ENCODE measurements at places on chromosomes 2 and 18.

- peak; percentile 35 for DNase-seq
Observed at GRCh38 chr2:27973592-27973991, 83.1 kb downstream of the BABAM2 start.

DNA sequence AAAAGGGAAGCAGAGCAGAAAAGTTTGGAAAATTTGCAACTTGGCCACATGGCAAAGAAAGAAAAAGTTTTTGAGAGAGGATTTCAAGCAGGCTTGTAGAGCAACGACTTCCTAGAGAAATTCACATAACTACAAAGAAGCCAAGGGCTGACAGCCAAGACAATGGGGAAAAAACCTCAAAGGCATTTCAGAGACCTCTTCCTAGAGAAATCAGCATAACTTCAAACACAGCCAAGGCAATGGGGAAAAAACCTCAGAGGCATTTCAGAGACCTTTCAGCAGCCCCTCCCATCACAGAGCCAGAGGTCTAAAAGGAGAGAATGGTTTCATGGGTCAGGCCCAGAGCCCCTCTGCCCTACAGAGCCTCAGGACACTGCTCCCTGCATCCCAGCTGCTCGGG lies 7.2 kb downstream of the ADI1 start:
- peak; percentile 1 for DNase-seq

DNA sequence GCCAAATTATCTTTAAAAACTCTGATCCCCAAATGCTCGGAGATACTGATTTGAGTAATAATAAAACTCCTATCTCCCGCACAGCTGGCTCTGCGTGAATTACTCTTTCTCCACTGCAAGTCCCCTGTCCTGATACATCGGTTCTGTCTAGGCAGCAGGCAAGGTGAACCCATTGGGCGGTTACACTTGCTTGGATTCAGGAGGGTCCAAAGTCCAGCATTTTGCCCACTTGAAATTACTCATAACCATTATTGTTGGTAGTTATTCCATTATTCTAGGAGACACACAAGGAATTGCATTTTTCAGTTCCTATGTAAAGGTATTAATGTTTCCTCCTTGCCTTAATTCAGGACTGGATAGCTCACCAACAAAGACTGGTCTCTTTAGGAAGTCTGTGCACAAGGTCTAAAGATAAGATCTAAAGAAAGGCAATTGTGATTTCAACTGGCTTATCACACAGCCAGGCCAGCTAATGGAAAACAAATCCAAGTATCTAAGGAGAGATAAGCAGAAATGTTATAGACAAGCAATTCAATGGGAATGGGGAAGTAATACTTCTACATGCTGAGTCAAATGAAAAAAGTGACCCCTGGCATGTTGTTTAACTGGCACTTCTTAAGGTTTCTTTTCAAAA lies 23.2 kb upstream of the NPC1 start:
- no peak for DNase-seq

DNA sequence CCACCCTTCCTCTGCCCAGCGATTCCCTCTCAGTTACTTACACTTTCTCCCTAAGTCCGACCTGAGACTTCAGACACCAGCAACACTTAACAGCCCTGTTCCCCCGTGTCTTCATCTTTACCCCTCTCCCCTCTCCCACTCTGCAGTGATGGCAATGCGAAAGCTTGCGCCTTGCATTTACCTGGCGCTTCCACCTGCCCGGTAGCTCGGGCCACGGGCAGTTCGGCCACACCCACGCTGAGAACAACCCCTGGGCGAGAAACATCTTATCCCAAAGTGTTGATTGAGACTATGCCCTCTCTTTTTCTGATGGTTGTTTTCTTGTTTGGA lies 558 bp downstream of the DNAJC10 start:
- DNase-seq, result no peak

DNA sequence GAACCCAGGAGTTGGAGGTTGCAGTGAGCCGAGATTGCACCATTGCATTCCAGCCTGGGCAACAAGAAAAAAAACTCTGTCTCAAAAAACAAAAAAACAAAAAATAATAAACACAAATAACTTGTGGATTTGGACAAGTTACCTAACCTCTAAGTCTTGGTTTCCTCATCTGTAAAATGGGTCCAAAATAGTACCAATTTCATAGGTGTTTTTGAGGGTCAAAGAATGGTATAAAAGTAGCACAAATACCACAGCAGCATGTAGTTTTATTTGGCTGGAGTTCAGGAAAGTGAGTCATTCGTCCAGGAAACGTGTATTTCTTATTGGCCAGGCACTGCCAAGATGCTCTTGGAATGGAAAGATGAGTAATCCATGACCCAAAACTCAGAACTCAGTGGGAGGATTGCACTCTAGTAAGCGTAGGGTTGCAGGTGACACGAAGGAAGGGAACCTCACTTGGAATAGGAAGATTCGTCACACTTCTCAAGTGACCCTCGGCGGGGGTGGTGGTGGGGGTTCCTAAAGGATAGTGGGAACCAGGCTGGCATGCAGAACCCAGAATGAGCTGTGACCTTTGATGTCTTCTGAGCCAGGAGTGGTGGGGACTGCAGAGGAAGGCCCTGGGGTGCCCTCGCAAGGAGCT lies 24.4 kb downstream of the GRHL1 start:
- no peak for DNase-seq

GRCh38 chr2:55923091-55923981 lies at the start of gene EFEMP1:
Gene EFEMP1 (minus strand): TSS chr2:55923782. CDS start chr2:55922440, 1,342 bp downstream.
- peak; percentile 82 for DNase-seq

GRCh38 chr2:217981084-217981730 lies 21.6 kb downstream of the TNS1 start:
- DNase-seq, result no peak

- DNase-seq, result no peak
Observed at GRCh38 chr2:233042549-233042948, 10.1 kb downstream of the NEU2 start.

- peak; percentile 22 for DNase-seq
Observed at GRCh38 chr2:69453475-69454129, 16.4 kb upstream of the NFU1 start.

DNA sequence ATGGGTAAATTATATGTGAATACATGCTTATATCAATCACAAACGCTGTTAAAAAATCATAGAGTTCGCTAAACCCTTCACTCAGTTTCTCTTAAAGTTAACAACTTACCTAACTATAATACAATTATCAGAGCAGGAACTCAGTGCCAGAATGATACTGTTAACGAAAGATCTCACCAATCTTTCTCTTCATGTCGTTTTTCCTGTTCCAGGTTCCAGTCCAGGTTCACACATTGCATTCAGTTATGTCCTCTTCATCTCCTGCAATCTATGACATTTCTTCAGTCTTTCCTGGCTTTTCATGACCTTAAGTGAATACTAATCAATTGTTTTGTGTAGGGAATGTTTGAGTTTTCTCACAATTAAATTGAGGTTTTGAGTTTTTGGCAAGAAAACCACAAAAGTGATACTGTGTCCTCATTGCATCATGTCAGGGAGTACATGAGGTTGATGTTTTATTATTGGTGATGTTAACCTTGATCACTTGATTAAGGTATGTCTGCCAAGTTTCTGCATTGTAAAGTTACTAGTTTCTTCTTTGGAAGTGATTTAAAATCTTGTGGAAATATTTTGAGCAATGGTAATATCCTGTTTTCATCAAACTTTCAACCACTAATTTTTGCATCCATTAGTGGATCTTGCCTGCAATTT lies 131.9 kb downstream of the ESCO1 start:
- no peak for DNase-seq

GRCh38 chr2:231360881-231361371 lies 34.6 kb upstream of the B3GNT7 start:
- DNase-seq, result no peak

DNA sequence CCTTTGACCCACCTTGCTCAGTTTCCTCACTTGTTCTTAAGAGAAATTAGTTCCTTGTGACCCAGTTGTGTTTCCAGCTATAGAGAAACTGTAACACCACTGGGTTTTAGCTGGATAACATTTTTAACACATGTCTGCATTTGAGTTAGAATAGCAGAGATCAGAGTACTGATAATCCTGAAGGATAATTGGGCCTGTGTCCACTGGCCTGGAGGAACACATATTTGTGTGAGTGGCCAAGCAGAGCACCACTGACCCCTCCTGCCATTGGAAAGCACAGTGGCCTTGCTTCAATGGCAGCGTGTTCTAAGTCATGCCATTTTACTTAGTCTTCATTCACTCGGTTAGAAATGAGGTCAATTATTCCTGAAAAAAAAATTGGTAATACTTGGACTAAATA lies 42.6 kb downstream of the PKP4 start:
- DNase-seq, result no peak
